Posterior vena cava (tissue), 2 donors: ENCODE measurements at places on chromosomes 16 and 17. TPM values are rescaled to one million over a fixed set of nuclear protein-coding genes. Genes with fewer than 3 reads are reported as not detected.

Gene QPRT
- 1.7 TPM for total RNA-seq

Gene EPOP
- total RNA-seq = 2.6 TPM

Gene SHBG
- 0.43 TPM for total RNA-seq

Gene ARL17B
- total RNA-seq = 7.1 TPM

Gene EVPLL
- total RNA-seq = not detected

Gene GSDMA
- total RNA-seq = 0.57 TPM

Gene CNGB1
- not detected for total RNA-seq

Gene HS3ST4
- not detected for total RNA-seq

Gene KRT17
- 2.8 TPM for total RNA-seq
